Stimulated activated CD8-positive, alpha-beta memory T cell treated with anti-CD3 and anti-CD28 coated beads, Interleukin-15, amount 100 ng/mL, for 1 hour (primary cell): ENCODE measurements at places on chromosomes 12 and 14.

DNA sequence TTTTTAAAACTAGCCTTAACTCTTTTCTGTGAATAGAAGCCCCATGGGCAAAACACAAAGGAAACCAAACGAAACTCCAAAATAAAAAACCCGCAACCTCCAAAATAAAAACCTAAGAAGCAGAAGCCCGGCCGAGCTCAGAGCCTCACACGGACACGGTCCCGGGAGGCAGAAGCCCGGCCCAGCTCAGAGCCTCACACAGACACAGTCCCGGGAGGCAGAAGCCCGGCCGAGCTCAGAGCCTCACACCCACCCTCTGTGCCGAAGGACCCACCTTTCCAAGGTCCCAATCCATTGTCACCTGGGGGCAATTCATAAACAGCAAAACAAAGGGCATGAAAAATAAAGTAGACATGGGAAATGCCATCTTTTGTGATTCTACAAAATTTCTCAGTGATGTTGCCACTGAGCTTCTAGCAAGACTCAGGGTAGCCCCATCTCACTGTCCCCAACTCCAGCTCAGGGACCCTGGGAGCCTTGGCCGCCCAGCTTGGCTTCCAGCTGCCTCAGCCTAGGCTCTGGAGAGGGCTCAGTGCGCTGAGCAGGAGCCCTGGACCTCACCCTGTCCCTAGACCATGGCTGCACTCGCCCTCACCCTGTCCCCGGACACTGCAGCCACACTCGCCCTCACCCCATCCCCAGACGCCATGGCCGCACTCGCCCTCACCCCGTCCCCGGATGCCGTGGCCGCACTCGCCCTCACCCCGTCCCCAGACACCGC, 82.2 kb downstream of the GALNT9 start:
- no peak for DNase-seq

DNA sequence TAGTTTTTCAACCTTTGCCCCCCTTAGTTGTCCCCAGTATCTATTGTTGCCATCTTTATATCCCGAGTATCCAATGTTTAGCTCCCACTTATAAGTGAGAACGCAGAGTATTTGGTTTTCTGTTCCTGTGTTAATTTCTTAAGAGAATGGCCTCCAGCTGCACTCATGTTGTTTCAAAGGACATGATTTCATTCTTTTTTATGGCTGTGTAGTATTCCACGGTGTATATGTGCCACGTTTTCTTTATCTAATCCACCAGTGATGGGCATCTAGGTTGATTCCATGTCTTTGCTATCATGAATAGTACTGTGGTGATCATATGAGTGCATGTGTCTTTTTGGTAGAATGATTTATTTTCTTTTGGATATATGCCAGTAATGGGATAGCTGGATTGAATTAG, 72.0 kb downstream of the GCH1 start:
- DNase-seq, result no peak

GRCh38 chr12:55074806-55075205, 51.4 kb upstream of the OR9K2 start:
- no peak for DNase-seq

DNA sequence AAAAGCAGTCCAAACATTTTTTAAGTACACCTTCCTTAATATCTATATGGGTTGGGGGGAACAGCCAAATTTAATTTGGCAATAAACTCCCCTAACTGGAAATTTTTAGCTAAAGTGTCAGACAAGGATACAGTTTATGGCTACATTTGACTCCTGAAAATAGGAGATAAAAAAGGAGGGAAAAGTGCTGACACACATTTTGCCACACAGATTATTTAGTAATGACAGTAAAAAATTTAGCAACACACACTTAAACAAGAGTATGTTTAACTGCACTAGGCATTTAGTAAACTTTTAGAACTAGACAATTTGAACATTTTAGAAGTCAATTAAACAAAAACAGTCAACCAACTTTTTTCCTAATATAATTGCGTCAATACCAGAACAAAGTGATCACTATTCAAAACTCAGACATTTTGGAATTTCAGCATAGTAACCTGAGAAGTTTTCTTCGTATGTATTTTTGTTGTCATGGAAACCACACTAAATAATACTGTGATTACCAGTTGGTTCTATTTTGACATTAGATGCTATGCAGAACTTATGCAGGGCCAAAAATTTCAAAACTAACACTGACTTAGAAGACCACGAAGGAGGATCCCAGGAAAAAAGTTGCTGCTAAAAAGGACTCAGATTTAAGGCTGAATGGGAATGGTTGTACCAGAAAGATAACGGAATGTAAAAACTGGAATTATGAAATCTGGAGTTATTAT, 13.4 kb downstream of the GMFB start:
- DNase-seq, result no peak

DNA sequence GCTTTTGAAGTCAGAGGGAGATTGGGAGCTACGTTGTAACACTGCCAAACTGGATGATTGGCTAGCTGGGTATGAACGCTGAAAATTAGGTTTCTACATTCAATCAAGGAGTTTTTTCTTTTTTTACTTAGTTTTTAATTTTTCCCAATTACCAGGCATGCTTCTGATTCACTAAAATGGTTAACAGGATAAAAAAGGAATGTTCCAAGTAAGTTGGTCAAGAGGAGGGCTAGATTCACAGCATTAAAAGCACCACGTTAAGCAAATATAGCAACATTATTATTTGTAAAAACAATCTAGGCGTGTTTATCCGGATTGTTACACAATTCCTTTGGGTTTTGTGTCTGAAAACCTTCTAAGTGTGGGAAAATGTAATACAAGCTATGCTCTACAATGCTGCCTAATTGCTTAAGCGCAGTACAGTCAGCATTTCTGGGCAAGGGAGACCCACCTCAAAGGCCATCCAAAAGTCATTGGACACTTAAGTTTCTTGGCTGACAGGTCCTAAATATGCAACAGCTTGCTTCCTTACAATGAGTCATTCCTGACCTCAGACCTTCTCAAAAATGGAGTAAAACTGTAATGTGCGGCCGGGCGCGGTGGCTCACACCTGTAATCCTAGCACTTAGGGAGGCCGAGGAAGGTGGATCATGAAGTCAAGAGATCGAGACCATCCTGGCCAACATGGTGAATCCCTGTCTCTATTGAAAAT, 1.2 kb downstream of the RPLP0 start:
- DNase-seq, result no peak

- DNase-seq, result no peak
These were observed 230.0 kb downstream of the GLT1D1 start for GRCh38 chr12:129083121-129083840.

DNA sequence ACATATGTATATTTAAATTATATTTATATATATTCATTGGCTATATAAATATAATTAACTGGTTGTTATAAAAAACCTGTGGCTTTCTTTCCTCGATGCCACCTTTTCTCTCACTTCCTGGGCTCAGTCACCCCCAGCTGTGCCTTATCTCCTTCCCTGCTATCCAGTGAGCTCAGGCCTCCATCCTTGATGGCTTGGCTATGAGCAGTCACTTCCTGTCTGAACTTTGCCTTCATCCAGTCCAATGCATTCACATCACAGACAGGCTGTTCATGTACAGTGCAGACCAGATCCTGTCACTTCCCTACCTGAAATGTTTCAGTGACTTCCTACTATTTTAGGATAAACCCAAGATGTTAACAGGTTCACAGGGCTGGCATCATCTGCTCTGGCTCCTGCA, 115.3 kb upstream of the PRB2 start:
- DNase-seq, result no peak

DNA sequence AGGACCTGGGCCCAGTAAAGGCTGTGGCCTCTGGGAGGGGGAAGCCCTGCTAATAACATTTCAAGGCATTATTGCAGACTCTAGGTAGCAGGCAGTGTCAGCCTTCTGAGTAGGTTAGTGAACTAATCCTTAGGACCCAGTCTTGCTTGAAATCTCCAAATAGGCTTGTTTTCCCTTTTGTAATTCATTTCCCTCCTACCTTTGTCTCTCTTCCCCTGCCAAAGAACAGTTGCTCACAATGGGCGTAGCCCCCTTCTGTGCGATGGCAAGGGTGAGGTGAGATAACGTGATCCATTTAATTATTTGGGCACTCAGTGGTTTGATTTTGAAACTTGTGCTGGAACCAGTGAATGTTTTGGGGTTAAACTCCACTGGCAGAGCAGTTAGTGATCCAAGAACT, 10.9 kb downstream of the PELI2 start:
- no peak for DNase-seq

- no peak for DNase-seq
These were observed 265.3 kb upstream of the TBX3 start for GRCh38 chr12:114949058-114949820.

DNA sequence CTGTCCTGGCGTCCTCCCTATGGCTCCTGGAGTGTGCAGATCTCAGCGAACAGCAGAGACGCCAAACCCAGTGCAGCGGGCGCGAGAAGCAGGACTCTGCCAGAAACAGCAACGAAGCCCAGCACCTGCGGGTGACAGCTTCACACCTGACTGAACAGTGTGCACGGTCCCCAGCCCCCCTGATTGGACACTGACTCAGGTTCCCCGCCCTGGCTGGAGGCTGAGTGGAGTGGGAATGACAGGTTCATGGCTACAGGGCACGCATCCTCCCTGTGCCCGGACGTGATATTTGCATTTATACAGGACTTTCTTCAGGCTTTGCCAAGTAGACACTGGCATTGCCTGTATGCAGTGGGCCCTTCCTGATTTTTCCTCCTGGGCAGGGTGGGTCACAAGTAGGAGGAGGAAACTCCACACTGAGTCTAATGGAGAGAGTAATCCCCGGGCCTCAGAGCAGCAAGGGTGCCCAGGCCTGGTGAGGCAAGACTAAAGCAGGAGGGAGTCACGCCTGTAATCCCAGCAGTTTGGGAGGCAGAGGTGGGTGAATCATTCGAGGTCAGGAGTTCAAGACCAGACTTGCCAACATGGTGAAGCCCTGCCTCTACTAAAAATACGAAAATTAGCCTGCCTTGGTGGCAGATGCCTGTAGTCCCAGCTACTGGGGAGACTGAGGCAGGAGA, 71.6 kb downstream of the ASCL4 start:
- no peak for DNase-seq

DNA sequence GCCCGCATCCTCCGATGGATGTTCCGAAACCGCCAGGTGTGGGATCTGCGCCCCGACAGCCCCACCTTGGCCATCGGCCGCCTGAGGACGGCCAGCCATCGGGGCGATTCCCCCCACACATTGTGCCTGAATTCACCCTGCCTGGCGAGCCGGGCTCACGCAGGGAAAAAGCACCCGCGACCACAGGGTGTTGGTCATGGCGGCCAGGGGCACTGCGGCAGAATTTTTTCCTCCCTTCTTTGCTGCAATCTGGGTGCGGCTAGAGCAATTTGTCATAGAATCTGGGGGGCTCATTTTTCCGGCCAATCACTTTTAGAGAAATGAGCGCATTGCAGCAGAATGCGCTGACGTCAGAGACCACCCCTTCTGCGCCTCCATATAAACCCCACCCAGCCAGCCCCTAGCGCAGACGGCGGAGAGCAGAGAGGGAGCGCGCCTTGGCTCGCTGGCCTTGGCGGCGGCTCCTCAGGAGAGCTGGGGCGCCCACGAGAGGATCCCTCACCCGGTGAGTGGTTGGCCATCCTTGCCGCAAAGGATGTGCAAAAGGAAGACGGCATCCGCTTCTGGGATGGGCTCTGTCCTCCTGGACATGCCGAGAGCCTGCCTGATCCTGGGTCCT, at the start of gene MEG3:
MEG3 (plus strand) TSS at position 406 of the 619 bp plus-strand sequence.
- DNase-seq, result no peak

DNA sequence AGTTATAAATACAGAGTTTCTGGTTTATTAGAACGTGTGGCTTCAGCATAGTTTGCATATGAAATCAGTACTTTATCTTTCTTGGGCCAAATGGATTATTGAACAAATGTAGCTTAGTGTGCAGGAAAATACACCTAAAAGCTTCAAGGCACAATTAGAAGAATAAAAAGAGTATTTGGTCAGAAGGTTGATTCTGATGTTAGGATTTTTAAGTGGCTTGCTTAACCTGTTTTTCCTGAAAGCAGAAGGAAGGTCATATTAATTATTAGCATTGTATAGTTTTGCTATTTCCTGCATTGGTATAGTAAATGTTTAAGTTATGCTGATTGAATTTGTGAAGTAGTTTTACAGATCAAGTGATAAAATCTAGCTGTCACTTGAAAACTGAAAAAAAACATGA, 31.0 kb upstream of the GNS start:
- no peak for DNase-seq

DNA sequence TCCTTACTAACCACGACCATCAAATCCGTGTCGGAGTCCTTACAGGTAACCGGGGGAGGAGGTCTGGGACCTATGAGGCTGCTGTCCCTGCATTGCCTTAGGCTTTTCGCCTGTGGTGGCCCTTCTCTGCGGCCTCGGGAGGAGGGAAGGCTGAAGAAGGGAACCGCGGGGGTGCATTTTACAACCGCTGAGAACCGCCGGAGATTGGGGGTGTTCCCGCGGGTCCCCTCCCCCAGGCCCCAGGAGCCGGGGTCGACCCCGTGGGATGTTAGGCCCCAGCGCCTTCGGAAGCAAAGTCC, 549 bp downstream of the GPHN start:
- no peak for DNase-seq

DNA sequence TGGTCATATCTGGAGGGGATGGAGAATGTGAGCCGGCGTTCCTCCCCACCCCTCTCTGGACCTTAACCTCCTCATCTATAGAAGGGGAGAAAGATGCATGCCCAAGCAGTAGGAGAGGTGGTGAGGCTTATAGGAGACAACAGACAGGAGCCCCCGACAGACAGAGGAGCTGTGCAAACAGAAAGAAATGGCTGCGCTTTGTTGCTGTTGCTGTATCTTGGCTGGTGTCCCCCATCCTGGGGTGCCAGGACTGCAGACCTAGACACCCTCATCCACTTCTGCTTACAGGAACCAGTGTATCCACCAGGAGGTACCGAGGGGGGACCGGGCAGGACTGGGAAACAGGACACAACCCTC, 397 bp downstream of the SERPINA1 start:
- no peak for DNase-seq

DNA sequence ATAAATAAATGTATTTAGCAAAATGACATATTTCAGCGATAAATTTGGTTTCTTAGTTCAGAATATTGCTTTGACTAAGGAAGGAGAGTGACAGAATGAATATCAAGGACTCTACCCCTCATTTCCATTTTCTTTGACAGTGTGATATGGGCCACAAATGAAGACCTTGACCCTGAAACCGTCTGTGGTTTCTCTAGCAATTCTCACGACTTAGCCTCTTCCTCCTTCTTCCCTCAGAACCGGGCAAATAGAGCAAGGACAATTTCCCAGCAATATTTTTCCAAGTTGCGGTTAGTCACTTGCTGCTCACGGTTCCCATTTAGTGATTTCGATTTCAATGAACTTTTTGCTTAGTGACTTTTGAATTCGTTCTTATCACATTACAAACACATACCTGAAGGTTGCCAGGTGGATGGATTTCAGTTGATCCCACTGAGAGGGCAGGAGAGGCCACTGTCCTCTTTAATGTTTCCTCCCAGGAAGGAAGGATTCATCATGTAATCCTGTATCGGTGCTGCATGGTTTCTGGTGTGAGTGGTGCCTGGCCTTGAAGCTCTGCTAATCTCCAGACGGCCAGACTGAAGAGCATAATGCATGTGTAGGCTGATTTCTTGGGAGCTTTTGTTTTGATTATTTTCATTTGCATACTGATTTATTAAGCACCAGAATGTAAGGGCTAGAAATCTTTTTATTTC, 77.6 kb downstream of the CHST11 start:
- DNase-seq, result no peak

- DNase-seq, result no peak
These were observed 559 bp upstream of the CKAP4 start for GRCh38 chr12:106248312-106248845.

GRCh38 chr14:55864890-55865655, 253.1 kb upstream of the PELI2 start:
- no peak for DNase-seq
